Stimulated activated CD8-positive, alpha-beta memory T cell treated with anti-CD3 and anti-CD28 coated beads, Interleukin-7, amount 100 ng/mL, for 1 hour (primary cell): ENCODE measurements at places on chromosomes 1 and 21.
A peak's percentile ranks its signal among the peaks of the same experiment; 100 is the strongest.

DNA sequence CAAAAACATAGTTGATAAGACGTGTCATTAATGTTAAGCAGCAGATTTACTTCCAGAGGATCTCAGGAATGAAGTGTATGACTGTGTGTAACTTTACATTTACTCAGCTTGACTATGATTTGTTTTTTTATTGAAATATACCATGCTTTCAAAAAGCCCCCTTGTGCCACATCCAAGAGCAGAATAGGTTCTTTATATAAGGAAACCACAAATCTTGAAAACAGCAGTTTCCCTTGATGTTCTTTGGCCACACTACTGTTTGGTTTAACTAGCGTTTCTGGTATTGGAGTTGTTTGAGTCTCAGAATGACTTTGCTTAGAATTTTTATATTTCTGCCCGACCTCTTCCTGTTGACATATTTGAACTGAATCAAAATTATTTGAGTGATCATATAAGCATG, 25.0 kb downstream of the LRRC8C start:
- no peak for DNase-seq

GRCh38 chr1:203306965-203307541, 1.7 kb downstream of the BTG2 start:
- no peak for DNase-seq

GRCh38 chr21:18026359-18026758, 207.2 kb upstream of the C21orf91 start:
- DNase-seq: no peak

DNA sequence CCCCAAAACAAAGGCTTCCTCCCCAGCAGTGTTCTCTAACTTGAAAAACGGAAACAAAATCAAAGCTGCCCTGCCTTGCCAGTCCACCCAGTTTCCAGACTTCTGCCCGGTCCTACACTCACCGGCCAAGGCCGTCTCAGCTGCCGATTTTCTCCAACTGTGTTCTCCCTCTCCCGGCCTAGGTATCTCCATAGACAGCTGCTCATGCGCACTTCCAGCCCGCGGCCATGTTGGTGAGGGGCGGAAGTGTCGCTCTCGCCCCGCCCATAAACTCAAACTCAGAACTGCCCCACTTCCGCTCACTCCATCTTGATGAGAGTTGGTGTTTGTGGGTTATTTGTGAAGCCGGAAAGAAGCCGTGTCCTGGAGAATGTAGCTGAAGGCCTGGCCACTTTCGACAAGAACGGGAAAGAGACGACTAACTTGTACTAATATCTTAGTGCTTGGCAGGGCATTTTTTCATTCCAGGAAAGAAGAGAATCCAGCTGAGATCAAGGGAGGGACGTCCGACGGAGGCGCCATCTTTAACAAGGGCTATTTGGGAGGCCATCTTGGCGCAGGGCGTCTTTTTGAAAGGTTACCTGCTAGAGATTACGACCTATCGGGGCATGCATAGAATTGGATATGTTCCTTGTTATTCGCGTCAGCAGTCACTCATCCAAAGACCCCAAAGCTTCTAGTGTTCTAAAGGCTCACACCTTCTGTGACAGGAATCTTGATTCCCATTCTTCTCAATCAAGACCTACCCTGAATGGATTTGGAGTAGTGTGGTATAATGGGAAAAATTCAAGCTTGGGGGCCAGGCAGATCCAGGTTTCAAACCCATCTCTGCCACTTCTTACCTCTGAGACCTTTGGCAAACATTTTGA, at the start of gene USF1:
USF1 (minus strand) TSS at position 242 of the 869 bp plus-strand sequence. CDS start 2,702 bp downstream, outside the sequence.
- peak; percentile 84 for DNase-seq

GRCh38 chr21:34126691-34127090, 53.3 kb downstream of the MRPS6 start:
- no peak for DNase-seq

DNA sequence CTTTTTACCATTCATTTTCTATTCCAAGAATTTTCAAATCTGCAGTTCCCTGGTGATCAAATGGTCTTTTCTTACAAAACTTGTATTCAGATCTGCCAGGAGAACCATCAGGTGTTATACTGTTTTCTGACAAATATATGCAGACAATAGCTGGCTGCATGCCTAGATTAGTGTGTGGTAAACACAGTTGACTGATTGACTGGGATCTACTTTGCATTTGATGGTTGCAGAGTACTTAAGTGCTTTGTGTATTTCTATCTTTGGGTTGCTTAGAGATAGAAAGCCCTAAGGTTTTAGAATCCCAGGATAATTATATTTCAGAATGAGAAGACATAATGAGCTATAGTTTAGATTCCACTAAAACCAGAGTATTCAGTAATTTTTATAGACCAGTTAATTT, 102.0 kb upstream of the CHODL start:
- DNase-seq: no peak

GRCh38 chr1:95889400-95889799, 655.4 kb downstream of the RWDD3 start:
- DNase-seq: no peak

DNA sequence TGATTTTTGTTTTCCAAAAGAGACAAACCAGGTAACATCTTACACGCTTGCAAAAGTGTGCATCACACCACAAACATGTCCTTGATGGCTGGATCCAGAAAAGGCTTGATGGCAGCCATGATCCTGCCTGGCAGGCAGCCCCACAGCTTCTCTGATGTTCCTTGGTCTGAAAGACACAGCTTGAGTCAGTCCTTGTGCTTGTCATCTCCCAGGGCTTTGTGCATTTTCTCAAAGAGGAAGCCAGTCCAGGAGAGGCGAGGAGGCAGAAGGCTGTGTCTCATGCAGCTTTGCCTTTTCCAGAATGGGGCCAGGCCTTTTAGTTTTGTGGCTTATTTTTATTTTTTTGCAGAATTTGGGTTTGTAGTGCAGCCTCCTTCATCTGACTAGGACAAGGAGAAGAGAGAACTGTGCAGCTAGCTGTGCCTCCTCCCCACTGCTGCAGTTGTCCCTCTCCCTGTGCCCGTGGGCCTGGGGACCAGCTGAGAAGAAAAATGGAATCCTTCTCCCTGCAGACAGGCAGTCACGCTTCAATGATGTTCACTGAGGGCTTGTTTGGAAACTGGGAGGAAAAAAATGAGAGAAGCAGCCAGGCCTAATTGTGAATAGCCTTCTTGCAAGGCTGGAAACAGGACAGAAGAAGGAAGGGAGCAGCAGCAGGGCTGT, 7.4 kb downstream of the FNDC5 start:
- no peak for DNase-seq

DNA sequence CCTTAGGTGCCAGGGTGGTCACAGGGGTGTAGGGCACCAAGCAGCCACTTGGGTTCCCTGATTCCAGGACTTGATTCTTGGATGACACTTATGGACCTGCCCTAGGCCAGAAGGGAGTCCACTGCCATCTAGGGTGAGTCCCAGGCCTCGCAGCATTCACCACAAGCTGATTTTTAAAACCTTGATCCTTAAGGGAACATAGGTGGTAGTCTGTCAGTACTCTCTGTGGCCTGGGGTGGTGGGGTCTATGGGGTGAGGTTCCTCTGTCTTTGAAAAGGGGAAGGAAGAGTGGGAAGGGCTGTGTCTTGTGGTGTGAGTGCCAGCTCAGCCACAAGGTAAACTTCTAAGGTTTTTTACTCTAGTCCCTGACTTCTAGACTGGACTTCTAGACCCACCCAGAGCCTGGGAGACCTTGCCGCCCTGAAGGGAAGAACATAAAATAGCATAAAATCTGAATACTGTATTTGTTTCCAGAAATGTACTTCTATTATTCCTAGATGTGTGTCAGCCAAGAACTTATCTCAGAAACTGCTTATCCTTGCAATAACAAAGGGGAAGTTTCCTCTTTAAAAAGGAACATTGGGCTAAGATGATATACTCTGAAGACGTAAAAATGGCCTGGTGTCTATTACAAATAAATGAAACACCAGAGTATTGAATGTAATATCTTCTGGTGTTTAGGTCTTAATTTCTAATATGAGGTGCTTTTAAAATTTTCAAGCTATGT, 757.3 kb downstream of the LTN1 start:
- DNase-seq: no peak

DNA sequence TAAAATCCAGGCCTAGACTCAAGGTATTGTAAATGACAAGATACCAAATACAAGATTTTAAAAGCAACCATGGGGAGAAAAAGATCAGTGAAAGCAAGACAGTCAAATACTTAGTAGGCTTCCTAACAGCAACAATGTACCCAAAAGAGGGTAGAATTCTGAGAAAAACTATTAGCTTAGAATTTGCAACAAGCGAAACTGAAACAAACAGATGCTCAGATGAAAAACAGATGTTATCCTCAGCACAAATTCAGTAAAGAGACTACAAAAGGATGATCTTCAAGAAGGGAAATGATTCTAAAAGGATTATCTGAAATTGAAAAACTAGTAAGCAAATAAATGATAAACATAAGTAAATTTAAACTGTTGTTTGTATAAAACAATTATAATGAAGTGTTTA, 40.0 kb downstream of the PDC start:
- DNase-seq: no peak

GRCh38 chr1:157088607-157089006, 11.0 kb downstream of the ETV3L start:
- DNase-seq: no peak

DNA sequence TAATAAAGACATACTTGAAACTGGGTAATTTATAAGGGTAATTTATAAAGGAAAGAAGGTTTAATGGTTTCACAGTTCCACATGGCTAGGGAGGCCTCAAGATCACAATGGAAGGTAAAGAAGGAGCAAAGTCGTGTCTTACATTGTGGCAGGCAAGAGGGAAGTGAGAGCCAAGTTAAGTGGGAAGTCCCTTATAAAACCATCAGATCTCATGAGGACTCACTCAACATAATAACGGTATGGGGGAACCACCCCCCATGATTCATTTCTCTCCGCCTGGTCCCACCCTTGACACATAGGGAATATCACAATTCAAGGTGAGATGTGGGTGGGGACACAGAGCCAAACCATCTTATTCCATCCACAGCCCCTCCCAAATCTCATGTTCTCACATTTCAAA, 76.8 kb upstream of the ZNF678 start:
- no peak for DNase-seq

- no peak for DNase-seq
Observed at GRCh38 chr1:203754455-203754864, 10.5 kb upstream of the LAX1 start.

DNA sequence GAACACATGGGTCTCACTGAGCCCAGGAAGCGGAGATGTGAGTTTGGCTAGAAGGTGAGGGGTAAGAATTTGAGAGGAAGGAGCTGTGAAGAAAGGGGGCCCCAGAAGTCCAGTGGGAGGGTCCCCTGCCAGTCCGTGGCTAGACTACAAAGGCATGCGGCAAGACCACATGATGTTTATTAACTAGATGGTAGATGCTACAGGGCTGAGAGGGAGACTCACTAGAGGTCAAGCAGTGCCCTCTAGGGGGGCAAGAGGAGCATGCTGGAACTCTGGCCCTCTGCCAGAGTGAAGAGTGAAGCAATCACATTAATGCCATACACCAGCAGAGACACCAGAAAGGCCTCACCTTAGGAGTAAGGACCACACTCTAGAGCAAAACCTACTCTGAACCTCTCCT, 12.2 kb downstream of the KIAA0319L start:
- no peak for DNase-seq

- no peak for DNase-seq
Observed at GRCh38 chr1:173062150-173062938, 11.6 kb upstream of the TNFSF18 start.

DNA sequence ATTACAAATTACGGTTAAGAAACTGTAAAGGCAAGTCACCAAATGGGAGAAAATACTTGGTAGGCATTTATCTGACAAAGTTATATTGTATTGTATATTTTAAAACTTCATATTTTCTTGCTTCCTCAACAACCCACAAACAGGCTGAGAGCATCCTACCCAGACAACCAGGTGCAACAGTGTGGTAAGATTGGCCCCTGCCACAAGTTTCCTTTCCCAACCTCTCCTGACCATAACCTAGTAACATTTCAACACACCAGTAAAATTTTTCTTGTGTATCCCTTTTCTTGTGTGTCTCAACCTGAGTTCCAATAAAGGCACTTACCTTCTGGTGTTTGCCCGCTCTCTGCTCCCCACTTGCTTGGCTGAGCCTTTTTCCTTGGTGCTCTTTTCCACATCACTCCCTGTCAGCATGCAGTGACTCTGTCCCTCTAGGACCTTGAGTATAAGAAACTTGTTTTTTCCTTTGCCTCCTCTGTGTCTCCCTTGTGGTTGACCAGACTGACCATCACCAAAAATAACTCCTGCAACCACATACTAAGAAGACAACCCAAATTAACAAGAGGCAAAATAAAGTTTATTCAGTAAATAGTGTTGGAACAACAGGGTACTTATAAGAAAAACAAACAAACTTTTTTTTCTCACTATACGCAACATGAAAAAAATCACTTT, 40.9 kb downstream of the FCRL3 start:
- DNase-seq: no peak

DNA sequence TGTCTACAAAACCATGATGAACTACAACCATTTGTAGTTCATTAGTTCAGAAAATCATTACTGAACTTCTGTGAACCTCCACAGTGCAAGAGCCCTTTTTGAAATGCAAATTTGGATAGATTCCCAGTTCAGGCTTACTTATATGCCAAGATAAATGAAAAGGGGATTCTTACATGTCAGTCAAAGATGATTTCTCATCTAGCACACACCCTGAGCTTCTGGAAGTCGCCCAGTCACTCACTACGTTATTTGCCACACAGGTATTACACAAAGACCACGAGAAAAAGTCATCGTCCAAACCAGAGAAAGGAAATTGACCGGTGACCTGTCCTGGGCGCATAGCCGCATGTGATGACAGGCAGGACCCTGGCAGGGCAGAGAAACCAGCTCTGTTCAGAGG, 41.8 kb downstream of the ETS2 start:
- no peak for DNase-seq

- DNase-seq: no peak
Observed at GRCh38 chr1:100343897-100344296, 8.4 kb upstream of the CDC14A start.

DNA sequence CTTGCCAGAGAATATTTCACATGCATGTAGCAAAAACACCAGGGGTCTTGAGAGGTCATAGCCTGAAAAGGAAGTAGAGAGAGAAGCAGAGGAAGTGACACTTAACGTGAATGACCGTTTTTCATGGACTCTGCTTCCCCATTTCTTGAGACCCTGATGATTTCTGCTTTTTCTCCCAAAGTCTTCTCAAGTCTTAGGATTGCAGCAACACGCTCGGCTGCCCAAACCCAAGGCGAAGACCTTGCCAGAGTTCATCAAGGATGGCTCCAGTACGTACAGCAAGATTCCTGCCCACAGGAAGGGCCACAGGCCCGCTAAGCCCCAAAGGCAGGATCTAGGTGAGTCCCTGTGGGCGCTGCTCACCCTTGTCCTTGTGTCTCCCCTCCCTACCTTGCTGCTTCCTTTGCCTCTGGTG, 12.8 kb downstream of the THEMIS2 start:
- DNase-seq: no peak

DNA sequence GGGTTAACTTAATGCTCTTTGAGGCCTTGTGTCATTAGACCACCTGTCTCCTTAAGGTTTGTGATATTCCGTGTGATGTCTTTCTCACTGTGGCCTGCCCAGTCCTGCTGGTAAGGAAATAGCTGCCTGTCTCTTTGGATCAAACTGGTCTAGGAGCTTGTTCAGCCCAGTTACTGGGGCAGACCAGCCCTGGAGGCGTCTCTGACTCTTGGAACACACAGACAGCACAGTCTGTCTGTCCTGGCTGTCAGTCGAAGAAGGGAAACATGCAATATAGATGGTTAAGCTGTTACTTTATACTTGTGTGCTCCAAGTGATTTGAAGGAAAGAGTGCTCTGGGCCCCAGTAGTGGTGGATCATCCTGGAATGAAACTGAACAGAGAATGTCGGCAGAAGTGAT, 20.4 kb downstream of the PBX1 start:
- DNase-seq: no peak
